Activated CD4-positive, alpha-beta T cell treated with anti-CD3 and anti-CD28 coated beads for 4 hours (primary cell): ENCODE measurements at places on chromosomes 16 and 17.

DNA sequence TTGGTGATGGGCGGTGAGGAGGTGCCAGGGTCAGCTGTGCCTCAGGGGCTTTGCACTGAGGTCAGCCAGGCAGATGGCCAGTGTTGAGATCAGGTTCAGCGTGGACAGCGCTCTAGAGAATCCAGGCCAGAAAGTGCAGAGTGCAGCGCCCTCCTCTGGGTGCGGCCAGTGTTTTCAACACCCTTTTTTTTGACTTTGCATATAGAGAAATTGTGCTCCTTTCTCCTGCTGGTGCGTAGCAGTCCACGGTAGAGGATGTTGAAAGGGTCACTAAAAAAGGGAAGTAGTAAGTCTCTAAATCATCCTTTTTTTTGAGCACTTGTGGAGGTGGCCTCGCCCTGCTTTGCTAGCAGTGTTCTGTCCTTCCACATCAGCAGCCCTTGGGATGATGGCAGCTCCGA is 53.9 kb downstream of the BANP start:
- DNase-seq: no peak

GRCh38 chr16:22887445-22887844 is 73.5 kb downstream of the HS3ST2 start:
- no peak for DNase-seq

DNA sequence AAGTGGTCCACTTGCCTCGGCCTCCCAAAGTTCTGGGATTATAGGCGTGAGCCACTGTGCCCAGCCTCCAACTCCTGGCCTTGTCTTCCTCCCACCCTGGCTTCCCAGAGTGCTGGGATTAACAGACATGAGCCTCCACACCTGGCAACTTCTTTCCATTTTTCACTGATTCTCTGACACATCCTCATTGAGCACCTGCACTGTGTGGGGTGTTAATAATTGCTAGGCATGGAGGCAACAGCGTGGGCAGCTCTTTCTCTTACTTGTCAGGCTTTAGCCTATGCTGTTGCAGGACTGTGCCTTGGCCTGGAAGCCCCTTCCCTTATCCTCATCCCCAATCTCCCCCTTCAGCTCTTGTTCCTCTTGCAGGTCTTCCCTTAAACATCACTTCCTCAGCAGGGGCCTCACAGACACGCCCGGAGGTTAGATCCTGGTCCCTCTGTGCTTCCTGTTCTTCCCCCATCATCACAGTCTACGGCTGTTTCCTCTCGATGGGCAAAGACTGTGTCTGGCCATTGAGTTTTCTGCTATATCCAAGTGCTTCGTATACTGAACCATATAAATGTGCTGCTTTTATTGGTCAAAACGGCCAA is 7.9 kb downstream of the QPRT start:
- DNase-seq: no peak

GRCh38 chr16:13109171-13109570 is 207.8 kb downstream of the SHISA9 start:
- no peak for DNase-seq

DNA sequence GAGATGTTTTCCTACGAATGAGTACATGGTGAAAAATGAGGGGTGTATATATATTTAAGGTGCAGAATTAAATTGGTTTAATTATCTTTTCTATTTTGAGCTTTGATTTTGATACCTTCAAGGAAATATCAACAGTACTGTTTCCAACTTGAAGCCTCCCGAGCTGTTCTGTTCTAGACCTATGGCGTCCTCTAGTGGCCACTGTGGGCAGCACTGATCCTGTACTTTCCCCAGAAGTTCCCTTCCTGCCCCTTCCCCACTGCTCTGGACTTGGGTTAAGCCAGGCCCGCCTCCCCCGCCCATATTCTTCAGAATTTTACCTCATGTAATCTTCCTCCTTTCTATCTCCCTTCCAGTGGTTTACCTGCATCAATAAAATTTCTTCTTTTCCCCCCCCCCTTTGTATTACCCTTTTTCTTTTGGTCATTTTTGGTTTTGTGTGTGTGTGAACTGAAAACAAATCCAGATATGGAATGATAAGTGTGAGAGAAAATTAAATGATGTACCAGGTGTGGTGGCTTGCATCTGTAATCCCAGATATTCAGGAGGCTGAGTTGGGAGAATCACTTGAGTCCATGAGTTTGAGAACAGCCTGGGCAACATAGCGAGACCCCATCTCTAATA is 1643.5 kb downstream of the TP53TG3F start:
- DNase-seq: no peak

GRCh38 chr17:58648236-58648635 is 43.6 kb downstream of the TEX14 start:
- no peak for DNase-seq

DNA sequence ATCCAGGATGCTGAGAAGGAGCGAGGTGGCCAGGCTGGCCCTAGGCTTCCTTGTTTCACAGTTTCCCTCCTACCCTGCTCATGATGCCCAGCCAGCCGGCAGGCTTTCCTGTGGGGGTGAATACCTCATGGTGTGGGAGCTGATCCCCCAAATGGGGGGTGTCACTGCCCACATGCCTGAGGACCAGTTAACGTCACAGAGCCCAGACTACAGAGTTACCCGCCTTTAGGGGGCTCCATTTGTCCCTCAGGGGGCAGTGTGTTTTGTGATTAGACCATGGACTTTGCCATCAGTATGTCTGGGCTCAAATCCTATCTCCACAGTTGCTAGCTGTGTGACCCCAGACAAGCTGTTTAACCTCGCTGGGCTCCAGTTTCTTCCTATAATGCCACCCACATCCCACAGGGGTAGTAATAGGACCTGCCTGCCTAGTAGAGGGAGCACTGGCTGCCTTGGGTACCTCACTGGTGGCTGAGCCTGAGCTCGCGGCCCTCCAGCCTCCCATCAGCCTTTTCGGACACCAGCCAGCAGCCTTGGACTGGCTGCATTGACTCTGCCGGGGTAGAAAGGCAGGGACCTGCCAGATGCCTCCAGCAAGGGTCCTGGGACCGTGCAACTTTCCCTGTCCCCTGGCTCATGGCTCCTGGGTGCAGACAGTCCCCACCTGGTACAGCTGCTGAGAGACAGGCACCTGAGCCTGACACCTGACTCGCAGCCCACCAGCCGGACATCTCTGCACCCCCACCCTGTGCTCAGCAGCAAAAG is 87.5 kb upstream of the GSE1 start:
- no peak for DNase-seq

GRCh38 chr16:57265850-57266530 is 18.5 kb downstream of the PLLP start:
- no peak for DNase-seq

DNA sequence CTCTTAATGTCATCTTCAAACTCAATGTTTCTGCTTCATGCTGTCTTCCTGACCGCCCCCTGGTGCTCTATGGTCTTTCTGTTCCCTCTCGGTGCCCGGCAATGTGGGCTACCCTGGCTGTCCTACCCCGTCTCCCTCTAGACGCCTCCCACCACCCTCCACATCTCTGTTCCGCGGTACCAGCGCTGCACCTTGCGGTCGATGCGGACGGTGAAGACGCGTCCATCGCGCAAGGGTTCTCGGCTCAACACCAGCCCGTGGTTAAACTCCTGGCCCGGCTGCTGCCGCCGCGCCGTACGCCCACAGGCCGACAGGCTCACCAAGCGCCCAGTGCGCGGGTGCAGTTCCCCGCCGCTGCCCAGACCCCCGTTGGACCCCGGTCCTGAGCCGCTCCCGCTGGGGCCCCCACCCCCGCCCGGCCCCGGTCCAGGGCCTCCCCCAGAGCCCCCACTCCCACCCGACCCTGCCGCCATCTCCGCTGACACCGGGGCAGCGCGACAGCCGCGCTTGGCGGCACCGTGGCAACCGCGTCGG is at the start of gene NEURL4:
NEURL4 (minus strand) TSS at position 496 of the 534 bp plus-strand sequence; CDS start at position 473, 23 bp downstream.
- no peak for DNase-seq

DNA sequence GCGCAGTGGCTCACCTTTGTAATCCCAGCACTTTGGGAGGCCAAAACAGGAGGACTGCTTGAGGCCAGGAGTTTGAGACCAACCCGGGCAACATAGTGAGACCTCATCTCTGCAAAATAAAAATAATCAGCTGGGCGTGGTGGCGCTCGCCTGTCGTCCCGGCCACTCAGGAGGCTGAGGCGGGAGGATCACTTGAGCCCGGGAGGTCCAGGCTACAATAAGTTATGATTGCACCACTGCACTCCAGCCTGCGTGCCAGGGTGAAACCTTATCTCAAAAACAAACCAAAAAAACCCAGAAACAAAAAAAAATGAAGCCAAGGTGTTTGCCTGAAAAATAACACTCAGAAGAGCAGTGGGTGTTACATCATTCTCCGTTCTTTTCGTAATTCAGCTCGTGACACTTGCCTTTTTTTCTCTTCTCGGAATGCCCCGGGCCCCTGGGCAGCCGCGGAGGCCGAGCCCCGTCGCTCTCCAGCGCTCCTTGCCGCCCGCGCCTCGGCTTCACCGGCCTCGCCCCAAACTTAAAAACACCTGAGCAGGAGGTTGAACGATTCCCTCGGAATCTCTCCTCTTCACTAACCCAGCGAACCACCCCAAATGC is 17.0 kb downstream of the PRCD start:
- DNase-seq: no peak

DNA sequence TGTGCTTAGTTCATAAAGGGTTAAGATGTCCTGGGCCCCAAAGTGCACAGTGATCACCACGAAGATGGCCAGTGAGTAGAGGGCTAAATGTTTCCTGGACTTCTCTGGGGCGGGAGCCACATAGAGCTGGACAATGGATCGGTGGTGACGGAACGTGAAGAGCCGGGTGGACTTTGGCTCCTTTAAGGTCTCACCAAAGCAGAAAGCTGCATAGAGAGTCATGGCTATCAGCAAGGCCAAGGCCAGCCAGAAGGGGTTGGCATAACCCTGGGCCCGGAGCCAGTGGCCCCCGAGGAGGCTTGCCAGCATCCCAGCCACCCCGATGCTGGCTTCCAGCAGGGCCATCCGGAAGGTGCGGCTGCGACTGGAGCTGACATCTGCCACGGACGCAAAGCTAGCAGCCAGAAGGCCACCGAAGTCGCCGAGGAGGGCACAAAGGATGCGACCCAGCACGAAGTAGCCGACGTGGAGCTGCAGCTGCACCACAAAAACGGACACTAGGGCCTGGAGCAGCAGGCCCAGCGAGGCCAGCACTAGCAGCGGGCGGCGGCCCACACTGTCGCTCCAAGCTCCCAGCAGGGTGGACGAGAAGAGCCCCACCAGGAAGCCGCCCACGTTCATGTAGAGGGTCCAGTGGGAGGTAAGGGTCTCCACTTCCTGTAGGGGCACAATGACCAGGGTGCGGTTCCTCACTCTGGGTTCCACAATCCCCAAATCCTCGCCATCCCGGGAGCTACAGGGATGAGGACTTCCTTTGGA is 1.0 kb downstream of the SLC46A1 start:
- DNase-seq: no peak

DNA sequence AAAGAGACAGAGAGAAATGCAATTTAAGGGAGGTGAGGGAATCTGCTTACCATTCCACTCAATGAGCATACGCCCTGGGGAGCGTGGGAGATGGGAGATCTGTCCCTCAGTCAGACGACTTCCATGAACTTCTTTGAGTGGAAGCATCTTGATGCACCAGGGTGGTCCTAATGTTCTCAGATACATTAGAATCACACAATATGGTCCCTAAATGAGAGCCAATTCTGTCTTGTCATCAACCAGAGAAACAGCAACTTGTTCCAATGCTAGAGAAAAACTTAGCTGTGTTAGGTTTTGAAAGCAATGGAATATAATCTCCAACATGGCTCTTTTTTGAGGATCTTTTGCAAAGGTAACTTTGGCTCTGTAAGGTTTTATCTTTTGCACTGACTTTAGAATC is 44.1 kb downstream of the GPR139 start:
- DNase-seq: no peak

- no peak for DNase-seq
These were observed 21.4 kb upstream of the COQ7 start for GRCh38 chr16:19046062-19046461.

DNA sequence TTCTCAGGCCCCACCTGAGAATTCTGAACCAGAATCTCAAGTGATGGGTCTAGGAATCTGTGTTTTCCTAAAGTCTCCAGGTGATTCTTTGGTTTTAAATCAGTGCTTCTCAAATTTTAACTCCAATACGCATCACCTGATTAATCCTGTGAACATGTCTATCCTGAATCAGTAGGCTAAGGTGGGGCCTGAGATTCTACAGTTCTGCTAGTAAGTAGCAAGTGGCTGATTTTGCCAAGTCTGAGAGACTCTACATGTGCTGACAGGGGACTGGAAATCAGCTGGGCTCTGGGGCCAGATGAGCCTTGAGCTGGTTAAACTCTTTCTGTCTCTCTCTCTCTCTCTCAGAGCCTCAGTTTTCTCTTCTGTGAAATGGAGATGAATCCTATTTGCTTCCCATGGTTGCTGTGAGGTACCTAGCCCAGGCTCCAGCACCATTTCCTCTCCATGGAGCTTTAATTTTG is 9.0 kb downstream of the CCR7 start:
- no peak for DNase-seq

- DNase-seq: peak; percentile 32
These were observed at the start of gene BTBD17 for GRCh38 chr17:74361230-74362068. Gene BTBD17 (minus strand): TSS chr17:74361868. CDS start chr17:74361819, 49 bp downstream.

- DNase-seq: no peak
These were observed 145.6 kb upstream of the TBX2 start for GRCh38 chr17:61253937-61254574.

DNA sequence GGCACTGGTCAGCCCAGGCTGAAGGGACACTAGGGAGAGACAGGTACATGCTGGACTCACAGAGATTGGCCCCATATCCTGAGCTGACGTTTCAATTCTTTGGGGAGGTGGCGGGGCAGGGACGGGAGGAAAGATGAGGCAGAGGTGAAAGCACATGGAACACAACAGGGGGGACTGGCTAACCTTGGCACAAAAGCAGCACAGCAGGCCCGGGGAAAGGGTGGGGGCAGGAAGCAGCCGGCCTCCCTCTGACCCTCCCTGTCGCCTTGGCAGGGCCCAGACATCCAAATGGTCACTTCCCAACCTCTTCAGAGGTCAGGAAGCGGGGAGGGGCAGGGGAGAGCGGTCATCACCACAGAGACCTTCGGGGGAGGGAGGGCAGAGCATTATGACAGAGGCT is 6.6 kb downstream of the VAT1 start:
- DNase-seq: no peak

DNA sequence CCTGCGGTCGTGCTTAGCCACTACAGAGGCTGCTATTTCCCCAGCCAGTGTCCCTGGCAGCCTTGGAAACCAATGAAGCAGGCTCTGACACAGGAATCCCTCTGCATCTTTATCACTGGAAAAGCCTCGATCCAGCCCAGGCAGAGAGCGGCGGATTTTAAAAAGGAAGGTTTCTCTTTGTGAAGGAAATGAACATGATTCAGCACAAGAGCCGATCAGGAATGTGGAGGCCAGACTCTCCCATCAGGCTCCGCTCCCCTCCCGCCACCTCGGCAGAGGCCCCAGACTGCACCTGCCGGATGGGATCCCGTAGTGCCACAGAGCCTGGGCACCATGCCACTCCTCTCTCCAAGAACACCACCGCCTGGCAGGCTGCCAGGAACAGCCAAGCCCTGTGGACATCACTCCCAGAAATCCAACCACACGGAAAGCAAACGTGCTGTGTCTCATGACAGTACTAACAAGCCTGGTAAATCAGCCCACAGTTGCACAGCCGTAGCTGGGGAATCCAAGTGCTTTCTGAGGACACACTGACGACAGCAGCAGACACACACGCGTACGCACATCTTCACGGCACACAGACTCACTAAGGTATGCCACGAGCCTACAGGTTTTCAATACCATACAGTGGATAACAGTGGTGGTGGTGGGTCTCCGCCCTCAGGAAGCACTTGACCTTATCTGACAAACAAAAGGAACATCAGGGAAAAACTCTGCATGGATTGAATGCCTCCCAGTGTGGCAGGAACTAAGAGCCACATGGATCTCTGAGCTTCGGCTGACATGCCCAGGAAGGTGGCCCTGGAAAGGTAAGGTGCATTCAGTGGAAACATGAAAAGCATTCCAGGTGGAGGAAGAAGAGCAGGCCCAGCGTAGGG is 5.4 kb downstream of the LRRC75A start:
- DNase-seq: no peak

GRCh38 chr16:60170196-60170595 is 1436.1 kb upstream of the GOT2 start:
- DNase-seq: no peak
